Left lung (tissue), 14 donors: ENCODE measurements at places on chromosomes 4 and X. TPM values are rescaled to one million over a fixed set of nuclear protein-coding genes. Genes with fewer than 3 reads are reported as not detected.

NPY1R gene
- 1.5 TPM for total RNA-seq

INTS6L gene
- total RNA-seq: 6.2 TPM

DNA sequence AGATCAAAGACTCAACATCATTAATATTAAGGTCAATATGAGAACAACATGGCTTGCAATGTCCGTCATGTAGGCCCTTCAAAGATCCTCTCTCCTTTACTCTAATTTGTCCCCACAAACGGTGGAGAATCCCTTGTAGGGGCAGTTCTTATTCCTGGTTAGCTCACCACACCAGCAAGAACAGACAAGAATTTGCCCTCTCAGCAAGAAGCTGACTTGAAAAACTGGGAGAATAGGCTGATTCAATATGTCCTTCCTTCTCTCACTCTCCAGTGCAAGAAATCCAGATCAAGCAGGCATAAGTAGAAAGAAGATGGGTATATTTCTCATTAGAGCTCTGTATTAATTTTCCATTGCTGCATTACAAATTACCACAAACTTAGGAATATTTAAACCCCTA, 704.2 kb upstream of the SLIT2 start:
- DNase-seq: no peak
- H3K4me3 ChIP-seq: no peak overlapping the region
- no peaks in the 10 kb centered on the region for H3K36me3 ChIP-seq

GRCh38 chrX:65900850-65901844, 138.7 kb downstream of the VSIG4 start:
- no peak for DNase-seq
- no peak overlapping the region for H3K4me3 ChIP-seq
- H3K27ac ChIP-seq: no peak overlapping the region
- H3K27me3 ChIP-seq: no peaks in the 10 kb centered on the region
- no peaks in the 10 kb centered on the region for H3K36me3 ChIP-seq
- no peaks in the 10 kb centered on the region for H3K4me1 ChIP-seq

- no peak for DNase-seq
- H3K27me3 ChIP-seq: no peaks in the 10 kb centered on the region
Measured at GRCh38 chr4:163611182-163611581, 116.7 kb downstream of the TMA16 start.

GAGE12J gene
- not detected for total RNA-seq

DNA sequence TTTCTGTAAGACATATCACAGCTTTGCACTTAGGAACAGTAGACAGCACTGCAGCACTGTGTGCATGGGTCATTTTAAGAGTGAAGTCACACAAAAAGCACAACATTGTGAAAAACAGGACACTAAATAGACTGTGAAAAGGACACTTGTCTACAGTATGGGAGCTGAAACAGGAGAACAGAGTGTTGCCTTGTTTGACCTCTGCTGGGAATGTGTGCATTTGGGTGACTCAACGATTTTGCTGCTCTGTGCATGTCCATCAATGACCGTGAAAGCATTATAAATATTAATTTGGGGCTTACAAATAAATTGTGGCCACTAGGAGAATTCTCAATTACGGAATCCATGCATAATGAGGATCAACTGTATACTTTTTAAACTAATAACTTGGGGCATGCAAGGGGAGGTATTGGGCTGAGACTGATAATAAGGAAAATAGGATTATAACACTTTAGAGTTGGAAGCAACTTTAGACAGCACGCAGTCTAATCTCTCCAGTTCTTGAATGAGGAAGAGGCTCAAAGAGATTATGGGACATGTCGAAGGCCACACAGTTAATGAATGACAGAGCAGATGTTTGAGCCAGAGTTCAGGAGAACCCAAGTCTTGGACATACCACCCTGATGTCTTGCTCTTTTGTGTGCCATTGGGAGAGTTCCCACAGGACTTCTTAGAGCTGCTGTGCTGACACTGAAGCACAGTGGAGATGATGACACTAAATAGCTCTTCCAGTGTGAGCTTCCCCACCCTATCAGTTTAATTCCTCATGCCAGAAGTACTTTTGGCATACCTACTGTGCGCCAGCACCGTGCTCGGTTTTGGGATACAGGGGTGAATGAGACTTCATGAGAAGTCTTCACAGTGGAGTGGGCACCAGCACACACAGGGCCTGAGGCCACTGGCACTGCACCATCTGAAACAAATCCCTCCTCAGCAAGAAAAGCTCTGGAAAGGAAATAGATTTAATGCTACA, 79.3 kb downstream of the FRAS1 start:
- no peaks in the 10 kb centered on the region for H3K27me3 ChIP-seq
- H3K27ac ChIP-seq: no peak overlapping the region
- H3K4me3 ChIP-seq: no peak overlapping the region
- no peak for DNase-seq
- H3K36me3 ChIP-seq: no peaks in the 10 kb centered on the region
